Dermis blood vessel endothelial cell (primary cell): ENCODE measurements at places on chromosomes 3 and 15.

DNA sequence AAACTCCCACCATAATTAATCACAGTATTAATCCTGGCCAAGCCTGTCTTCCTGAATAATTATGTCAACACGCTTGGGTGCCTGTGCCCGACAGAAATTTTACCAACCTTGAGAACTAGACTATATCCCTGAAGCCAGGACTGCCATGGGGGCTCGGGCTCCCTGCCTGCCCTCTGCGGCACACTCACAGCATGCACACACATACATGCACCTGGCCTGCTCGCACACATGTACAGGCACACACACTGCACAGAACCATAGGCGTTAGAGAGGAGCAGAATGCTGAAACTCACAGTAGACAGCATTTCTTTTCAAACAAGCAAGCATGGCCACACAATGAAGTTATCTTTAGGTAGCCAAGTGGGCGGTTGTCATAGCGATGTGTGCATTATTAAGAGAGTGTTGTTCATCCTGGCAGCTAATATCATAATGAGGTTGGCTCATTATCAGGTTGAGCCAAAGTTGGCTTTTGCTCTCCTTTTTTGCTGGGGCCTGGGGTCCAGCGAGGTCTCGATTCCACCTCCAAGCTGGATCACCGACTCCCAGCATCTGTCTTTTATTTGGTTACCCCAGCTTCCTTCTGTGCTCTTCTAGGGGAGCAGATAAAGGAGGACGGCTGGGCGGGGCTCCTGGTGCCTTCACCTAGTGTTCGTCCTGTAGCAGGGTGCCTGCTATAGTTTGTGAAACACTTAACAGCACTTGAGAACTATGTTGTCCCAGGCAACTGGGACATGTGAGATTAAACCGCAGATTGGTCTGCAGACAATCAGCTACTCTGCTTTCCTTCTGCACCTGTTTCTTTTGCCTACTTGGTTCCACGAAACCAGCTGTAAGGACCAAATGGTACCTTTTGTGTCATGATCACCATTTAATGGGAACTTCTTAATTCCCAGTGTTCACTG lies 91.4 kb downstream of the ZNF621 start:
- no peak for DNase-seq

DNA sequence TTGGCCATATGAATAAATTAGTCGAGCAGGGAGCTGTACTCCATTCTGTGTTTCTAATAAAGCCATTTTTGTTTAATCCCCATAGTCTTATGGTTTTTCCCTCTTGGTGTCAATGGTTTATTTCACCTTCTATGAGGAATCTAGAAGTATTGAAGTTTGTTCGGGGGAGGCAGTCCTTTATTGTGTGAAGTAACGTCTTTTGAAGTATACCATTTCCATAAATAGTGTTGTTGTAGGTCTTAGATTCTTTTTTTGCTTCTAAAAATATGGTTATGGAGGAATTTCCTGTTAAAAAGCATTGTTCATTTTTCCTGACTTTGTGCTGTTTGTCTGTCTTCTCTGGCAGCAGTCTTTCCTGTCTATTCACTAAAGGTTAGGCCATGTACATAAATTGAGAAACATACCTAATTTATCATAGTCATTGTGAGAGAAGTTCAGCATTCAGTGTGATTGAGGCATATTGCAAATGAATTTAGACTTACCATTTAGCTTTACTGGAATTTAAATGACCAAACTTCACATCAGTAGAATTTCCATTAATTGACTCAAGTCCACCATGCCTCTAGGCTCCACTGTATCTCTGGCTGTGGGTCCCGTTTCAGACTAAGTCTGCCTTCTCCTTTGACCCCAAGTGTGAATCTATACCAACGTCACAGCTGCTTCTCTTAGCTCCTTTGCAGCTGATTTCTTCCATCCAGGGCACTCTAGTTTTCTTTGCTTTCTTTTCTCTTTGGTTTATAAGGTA lies 37.3 kb downstream of the YEATS2 start:
- DNase-seq = peak; percentile 79

DNA sequence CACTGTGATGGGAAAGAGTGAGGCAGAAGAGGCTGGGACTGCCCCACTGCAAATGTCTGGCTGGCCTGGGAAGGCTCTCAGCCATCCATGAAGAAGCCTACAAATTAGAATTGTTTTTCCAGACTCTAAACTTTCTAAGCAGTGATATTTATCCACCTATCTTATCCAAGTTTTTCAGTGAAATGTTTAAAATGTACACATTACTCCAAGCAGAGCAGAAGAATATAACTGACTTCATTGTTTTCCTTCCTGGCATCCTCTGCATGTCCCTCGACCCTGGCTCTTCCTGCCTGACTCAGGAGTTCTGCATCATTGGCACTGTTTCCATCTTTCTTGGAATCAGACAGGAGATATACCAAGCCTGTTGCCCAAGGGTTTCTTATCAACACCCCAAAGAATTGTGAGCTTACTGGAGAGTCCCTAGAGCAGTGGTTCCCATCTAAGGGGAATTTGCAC lies 401.5 kb upstream of the PROK2 start:
- DNase-seq = peak; percentile 67

- DNase-seq = no peak
These were observed 386.4 kb downstream of the ZBTB20 start for GRCh38 chr3:114760679-114761078.

- DNase-seq = no peak
These were observed 52.0 kb upstream of the CTSH start for GRCh38 chr15:78996894-78997275.

DNA sequence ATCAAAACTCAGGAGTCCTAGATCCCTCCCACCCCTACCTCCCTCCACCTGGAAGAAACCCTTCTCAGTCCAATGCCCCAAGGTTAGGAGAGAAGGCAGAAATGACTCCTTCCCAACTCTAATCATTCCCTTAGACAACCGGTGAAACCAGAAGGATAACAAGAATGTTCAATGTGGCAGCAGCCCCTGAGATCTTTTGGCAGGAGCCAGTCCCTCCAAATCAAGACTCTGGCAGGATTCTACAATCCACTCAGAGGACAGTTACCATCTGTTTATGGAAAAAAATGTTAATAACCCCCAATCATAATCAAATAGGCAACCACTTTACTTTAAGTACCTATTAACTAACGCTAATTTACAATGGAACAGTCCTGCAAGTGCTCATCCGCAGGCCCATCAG lies 136.5 kb downstream of the NTRK3 start:
- no peak for DNase-seq

DNA sequence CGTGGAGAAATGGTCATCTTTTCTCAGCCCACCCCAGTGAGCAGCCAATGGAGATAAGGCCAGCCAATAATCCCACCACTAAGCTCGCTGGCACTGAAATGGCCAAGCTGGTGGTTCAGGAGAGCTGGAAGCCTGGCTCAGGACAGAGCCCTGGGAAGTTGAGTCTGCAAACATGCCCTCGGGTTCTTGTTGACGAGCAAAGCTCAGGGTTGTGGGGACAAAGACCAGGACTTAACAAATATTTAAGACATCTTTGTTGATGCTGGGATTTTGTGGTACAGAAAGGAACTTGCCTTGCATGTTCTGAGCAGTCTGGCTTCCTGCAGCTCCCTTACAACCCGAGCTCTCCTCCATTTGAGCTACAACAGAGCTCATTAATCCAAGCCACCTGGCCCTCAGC lies 4.4 kb downstream of the FAH start:
- DNase-seq = no peak

DNA sequence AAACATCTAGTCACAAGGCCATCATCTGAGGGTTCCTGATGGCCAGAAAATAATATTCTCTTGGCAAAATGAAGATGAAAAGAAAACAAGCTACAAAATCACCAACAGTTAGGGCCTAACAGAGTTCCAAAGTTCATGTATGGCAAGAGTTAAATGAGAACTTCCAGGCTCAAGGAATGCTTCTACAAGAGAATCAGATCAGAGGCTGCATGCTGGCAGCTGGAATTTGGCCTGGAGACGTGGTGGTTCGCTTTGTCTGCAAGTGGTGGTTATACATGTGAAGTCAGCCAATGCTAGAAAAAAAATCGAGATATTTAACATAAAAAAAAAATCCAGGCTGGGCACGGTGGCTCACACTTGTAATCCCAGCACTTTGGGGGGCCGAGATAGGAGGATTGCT lies 5.6 kb downstream of the SIAH2 start:
- DNase-seq = no peak

DNA sequence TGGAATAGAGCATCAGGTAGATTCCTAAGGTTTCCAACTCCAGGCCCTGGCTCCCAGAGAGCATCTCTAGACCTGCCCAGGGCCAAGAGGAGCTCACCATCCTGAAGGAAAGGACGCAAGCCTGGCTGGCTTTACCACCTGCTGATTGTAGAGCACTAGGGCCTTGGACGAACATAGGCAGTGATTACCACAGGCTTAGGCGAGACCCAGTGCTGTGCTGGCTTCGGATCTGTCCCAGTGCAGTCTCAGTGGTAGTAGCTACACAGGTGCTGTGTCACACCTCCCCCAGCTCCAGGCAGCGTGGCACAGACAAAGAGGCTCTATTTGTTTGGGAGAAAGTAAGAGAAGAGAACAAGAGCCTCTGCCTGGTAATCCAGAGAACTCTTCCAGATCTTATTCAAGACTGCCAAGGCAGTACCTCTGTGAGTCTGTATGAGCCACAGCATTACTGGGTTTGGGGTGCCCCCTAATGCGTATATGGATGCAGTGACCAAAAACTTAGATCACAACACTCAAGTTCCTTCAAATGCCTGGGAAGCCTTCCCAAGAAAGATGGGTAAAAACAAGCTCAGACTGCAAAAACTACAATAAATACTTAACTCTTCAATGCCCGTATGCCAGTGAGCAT lies 25.4 kb downstream of the ISG20 start:
- DNase-seq = peak; percentile 64

DNA sequence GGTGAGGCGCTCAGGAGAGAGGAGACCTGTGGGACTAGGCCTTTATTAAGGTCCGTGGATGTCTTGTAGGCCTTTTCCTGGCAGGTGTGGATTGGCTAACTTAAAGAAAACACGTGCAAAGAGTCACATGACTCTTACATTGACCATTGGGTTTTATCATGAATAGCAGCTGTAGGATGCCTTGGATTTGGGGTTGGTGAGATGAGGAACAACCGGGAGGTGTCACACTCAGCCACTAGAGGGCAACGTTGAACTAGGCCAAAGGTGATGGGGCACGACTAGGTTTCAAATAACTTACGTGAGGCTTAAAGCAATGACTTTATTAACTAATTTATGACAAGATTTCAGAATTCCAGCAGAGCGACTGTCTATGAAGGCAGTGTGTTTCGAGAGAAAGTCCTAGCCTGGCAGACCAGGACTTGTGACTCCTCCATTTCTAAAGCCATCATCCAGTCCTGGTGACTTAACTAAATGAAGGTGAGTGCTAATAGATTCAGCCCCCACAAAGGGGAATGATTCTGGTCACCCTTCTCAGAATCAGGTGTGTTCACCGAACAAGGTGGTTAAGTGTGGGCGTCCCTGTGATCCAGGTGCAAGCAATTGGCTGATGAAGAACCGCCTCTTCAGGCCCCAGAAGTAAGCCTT lies 345.6 kb downstream of the MCTP2 start:
- peak; percentile 61 for DNase-seq

DNA sequence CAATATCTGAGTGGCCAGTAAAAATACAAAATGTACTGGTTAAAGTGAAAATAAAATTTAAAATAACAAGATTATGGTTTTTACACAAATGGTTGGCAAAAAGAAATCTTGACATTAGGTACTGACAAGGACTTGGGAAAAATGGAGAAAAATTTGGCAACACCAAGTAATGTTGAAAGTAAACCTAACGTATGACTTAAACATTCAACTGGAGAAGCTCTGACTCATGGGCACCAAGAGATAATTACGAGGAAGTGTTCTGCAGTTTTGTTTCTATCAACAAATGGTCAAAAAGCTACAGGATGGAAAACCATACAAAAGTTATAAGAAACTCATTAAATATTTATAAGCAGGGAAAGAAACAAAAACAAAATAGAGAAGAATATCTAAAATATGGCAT lies 177.7 kb downstream of the ZNF385D start:
- DNase-seq = no peak

DNA sequence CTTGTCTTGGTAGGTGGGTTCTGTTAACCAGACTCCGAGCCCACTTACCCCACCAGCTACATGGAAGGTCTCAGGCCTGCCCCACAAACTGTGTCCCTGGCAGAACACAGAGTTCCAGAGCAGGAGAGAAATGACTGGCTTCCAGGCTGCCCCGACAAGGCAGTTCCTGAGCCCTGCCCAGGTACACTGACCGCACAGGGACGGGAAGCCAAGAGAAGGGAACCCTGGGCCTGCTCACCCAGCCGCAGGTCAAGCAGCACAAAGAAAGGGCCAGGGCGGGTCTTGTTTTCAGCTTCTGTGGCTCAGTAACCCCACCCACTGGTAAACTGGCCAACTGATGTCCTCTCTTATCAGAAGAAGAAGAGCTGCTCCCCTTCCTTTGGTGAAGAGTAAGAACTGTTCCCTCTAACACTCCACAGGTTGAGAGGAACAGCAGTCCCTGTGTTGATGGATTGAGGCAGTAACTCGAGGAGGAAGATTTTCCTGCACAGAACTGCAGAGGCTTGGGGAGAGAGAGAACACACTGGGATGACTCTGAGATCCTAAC lies 68.4 kb downstream of the CRTC3 start:
- peak; percentile 57 for DNase-seq

DNA sequence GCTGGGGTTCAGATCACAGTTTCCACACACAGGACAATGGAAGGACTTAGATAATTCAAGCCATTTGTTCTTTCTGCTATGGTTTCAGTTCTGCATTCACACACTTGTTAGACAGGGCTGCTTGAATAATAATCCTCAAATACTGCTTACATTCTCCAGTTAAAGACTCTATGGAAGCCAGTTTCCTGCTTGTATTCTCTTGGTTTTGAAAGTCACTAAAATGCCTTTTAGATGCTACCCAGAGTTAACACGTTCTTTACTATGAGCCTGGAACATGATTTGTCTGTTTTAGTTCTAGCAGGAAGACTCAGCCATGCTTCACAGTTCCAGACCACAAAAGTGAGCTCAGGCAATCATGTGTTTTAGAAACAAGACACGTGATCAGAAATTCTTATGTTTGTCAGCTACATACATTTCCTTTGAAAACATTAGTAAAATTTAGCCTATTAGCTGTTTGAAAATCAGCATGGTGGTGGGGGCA lies 152.4 kb downstream of the LEKR1 start:
- DNase-seq = no peak

- no peak for DNase-seq
These were observed 89.5 kb downstream of the PTPRG start for GRCh38 chr3:61650719-61651410.

DNA sequence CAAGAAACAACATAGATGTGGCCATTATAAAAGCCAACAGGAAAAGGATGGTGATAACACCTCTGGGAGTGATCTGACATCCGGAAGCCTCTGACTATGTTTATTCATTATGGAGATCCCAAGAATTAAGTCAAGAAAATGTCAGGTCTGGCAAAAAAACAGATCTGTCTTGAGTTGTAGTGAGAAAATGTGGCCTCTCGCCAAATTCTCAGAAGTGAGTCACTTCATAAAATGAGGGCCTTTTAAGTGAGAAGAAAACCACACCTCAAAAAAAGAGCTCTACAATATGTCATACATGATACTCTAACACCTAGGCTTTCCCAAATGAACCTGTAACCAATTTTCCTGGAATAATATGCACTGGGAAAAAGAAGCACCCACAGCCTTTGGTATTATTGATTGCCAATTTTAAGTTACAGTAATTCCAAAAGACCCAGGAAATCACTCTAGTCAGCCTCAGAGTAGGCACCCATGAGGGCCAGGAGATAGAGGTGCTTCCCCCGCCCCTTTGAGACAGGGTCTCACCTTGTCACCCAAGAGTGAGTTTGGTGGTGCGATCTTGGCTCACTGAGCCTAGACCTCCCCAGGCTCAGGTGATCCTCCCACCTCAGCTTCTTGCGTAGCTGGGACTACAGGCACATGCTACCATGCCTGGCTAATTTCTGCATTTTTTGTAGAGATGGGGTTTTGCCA lies 38.0 kb downstream of the CCR3 start:
- peak; percentile 15 for DNase-seq
